Fibroblast of upper back skin (primary cell): ENCODE measurements at places on chromosomes 11 and 22.

DNA sequence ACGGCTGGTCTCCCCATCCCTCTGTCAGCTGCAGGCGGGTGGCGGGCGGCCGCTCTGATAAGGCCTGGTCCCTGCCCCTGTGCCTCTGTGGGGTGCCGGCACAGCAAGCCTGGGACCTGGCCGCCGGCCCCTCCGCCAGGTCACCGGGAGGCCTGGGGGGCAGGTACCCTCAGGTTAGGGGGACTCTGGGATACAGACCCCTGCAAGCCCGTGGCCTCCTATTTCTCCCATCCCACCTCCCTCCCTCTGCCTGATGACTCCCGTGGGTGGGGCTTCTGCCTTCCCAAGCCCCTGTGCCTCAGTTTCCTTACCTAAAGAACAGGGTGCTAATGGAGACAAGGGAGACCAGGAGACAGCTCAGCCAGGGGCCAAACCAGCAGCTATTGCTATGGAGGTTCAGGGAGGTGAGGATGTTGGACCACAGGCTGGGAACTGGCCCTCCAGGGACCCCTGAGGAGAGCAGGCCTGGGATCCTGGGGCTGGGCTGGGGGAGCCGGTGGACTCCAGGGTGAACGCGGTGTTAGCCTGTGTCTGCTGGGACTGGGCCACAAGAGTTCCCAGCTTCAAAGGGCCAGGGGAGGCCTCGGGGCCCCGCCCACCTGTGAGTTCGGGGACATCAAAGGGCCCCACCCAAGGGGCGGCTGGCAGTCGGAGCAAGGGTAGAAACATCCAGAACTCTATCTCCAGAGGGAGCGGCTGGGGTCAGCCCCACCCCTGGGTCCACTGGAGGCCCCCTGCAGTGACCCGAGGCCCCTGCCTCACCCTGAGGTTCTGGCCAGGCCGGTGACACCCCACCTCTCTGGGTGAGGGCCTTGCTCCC lies 32.0 kb upstream of the TH start:
- no peak for DNase-seq

GRCh38 chr22:19181786-19182471 lies 3.4 kb upstream of the SLC25A1 start:
- DNase-seq = no peak

DNA sequence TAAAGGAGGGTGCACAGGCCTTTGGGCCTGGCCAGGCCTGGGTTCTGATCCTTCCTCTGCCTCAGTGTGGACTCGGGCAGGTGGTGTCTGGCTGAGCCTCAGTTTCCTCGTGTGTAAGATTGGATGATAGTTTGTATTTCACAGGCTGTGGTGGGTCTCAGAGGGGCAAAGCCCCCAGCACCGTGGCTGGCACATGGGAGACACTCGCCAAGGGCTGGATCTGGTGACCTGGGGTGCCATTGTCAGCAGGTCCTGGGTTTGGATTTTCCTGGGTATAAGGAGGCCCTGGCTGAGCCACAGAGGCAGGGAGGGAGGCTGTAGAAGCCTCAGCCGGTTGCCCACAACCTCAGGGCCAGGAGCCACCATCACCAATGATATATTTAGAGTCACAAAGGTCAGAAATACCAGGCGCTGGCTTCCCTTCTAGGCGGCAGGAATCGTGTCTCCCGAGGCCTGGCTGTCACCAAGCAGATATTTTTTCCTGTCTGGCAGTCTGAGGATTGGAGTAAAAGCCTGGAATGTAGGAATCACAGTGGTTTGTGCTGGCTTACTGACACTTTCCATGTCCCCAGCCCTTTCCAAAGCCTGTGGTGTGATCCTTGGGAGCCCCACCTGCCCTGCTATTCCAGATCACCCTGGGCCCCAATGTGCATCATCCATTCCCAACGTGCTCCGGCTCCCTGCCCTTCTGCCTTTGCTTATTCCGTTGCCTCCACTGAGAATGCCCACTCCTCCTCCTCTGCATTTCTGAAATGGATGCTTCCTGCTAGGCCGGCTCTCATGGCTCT lies 15.6 kb downstream of the KCNC1 start:
- no peak for DNase-seq

GRCh38 chr11:12680246-12680939 lies 6.2 kb downstream of the TEAD1 start:
- DNase-seq = peak; percentile 83

DNA sequence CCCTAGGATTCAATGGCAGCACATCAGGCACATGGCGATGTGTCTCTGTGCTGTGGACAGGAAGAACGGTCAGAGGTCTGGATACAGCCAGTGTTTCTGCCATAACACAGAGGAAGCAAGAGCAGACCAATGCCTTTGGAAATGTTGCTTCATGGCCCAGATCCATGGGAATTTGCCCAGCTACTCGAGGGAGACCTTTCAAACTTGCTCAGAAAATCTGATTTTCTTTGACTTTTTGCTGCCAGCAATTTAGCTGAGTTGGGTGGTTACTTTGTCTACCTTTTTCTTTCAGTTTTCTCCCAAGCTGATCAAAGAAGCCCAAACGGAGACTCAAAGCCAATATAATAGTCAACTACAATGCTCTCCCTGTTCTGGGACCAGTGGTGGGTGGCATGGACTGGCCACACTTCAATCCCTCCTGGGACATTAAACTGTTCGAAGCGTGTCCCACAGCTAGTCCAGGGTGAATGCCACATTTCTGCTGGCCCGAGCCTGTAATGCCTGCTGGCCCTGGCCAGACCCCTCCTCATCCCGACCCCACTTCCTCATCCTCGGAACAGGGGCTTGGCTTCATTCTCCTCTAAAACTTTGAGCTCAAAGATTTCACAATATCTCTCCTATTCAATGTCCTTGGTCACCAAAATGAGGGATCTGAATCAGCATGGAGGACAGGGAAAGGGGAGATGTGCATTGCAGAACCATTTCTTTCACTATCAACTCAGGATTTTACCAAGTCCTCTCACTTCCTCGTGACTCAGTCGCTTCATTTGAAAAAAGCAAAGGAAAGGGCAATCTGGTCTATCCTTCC lies 93.3 kb downstream of the ABTB2 start:
- no peak for DNase-seq
